Activated CD4-positive, alpha-beta T cell treated with anti-CD3 and anti-CD28 coated beads, Interleukin-2, amount 50 U/mL, for 4 hours (primary cell): ENCODE measurements at places on chromosomes 3 and 15.

GRCh38 chr15:34986771-34987480 is 1.2 kb downstream of the ZNF770 start:
- DNase-seq = no peak

DNA sequence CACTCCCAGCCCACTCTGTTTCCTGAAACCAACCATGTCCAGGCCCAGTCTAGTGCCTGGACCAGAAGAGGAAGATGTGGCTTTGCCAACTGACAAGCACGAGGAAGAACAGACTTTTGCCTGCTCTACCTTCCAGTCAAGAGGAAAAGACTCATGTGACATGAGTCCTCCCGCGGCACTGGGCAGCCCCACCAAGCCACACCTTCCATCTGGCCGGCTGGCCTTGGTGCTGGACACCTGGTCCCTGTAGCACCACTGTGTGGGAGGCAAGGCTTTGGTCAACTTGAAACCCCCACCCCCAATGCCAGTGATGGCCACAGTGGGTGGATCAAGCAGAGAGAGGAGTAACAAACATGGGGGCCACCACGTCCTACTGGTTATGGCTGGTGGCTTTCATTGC is 12.5 kb downstream of the CHDH start:
- DNase-seq = no peak

DNA sequence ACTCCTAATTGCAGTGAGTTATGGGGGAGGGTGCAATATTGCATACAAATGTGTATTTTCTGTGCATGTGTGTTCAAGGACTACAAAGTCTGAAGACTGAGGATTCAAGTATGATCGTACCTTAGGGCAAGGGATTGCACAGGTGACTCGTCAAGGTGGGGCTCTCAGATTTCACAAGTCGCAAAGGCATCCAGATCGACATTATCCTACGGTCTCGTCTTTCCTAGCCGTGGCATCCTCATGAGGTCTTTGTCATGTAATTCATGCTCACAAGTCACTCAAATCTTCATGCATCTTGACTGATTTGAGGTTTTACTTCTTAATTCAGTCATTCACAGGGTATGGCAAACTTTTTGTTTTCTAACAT is 191.4 kb upstream of the HES1 start:
- no peak for DNase-seq

- no peak for DNase-seq
These were observed 421.2 kb downstream of the OCA2 start for GRCh38 chr15:27677951-27678350.

DNA sequence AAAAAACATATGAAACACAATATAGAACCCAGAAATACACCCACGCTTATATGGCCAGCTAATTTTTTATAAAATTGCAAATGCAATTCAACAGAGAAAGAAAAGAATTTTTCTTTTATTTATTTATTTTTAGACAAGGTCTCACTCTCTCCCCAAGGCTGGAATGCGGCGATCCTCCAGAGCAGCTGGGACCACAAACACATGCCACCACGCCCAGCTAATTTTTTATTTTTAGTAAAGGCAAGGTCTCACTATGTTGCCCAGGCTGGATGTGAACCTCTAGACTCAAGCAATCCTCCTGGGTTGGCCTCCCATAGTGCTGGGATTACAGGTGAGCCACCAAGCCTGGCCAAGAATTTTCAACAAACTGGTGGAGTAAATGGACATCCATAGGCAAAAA is 117.9 kb downstream of the SCAPER start:
- no peak for DNase-seq

DNA sequence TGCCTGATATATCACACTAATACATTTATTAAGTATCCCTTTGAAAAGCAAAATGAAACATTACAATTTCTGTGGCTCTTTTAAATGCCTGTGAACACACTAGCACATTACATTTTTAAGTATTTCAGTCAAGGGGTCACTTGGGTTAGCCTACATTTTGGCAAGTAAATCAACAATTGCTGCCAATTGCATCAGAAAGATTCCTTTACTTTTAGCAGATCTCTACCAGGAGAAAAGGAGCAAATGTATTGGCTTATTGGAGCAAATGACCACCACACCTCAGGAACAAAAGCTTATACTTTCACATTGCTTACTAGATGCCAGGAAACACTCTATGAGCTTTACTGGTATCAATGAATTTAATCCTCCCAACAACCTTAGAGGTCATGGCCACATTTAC is 947.1 kb downstream of the FHIT start:
- DNase-seq = no peak

- DNase-seq = no peak
These were observed 103.6 kb downstream of the ECT2 start for GRCh38 chr3:172853921-172854666.

- DNase-seq = no peak
These were observed 50.0 kb downstream of the STRIT1 start for GRCh38 chr3:155243512-155243921.
